ENCODE measurements at places on chromosomes 1 and 21. TPM values are rescaled to one million over a fixed set of nuclear protein-coding genes. Genes with fewer than 3 reads are reported as not detected.

- no peaks in the 10 kb centered on the region for H3K36me3 ChIP-seq
- no peak overlapping the region for H3K27ac ChIP-seq
- H3K4me3 ChIP-seq, result no peak overlapping the region
- DNase-seq, result no peak
- no peaks in the 10 kb centered on the region for H3K4me1 ChIP-seq
These were observed 27.0 kb downstream of the VCAM1 start for GRCh38 chr1:100746542-100746932.

DNA sequence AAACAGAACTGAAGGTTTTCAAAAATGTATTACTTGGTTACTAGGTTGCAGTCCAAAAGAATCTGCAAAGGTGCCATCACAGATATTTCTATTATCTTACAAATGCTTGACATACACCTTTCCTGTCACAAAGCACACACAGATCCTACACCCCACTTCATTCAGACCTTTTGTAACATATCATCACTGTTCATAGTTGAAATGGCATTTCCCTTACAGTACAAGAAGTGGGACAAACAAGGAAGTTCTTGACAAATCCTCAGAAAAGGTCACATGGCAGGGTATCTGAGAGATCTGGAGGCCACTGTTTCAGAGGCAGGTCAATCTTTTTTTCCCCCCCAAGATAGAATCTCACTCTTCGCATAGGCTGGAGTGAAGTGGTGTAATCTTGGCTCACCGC, 21.3 kb downstream of the TOR1AIP2 start:
- no peak overlapping the region for H3K4me3 ChIP-seq
- DNase-seq, result no peak
- H3K4me1 ChIP-seq, result no peaks in the 10 kb centered on the region
- H3K27ac ChIP-seq, result no peak overlapping the region
- no peaks in the 10 kb centered on the region for H3K27me3 ChIP-seq

DNA sequence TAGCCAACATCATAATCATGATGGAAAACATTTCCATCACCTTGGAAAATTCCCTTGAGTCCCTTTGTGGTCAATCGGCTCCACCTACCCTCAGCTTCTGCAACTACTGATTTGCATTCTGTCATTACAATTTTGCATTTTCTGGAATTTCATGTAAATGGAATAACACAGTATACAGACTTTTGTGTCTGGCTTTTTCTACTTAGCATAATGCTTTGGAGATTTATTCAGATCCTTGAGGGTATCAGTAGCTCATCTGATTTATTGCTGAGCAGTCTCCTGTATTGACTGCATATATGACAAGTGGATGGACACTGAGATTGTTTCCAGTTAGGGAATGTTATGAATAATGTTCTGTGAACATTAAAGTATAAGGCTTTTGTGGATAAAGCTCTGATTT, 358.3 kb downstream of the USP25 start:
- H3K27ac ChIP-seq, result no peak overlapping the region
- DNase-seq, result no peak
- peaks cover 11% of the 10 kb centered on the region for H3K4me1 ChIP-seq

The RGS18 gene
- total RNA-seq, result 0.71 TPM

The GBP2 gene
- 8.8 TPM for total RNA-seq

- DNase-seq, result no peak
- H3K4me3 ChIP-seq, result no peak overlapping the region
- H3K4me1 ChIP-seq, result peaks cover 63% of the 10 kb centered on the region
- no peak overlapping the region for H3K27ac ChIP-seq
These were observed 23.2 kb downstream of the HIVEP3 start for GRCh38 chr1:41895552-41895951.

GRCh38 chr1:6126521-6127067, 53.5 kb downstream of the CHD5 start:
- no peak overlapping the region for H3K4me3 ChIP-seq
- H3K27ac ChIP-seq, result no peak overlapping the region
- DNase-seq, result no peak
- H3K27me3 ChIP-seq, result peaks cover 46% of the 10 kb centered on the region
- H3K36me3 ChIP-seq, result no peaks in the 10 kb centered on the region
- H3K4me1 ChIP-seq, result peaks cover 9% of the 10 kb centered on the region

GRCh38 chr1:211764701-211765100, 65.9 kb downstream of the LPGAT1 start:
- DNase-seq, result no peak
- H3K36me3 ChIP-seq, result peaks cover 27% of the 10 kb centered on the region
- no peaks in the 10 kb centered on the region for H3K4me1 ChIP-seq
- no peaks in the 10 kb centered on the region for H3K27me3 ChIP-seq
- H3K4me3 ChIP-seq, result no peak overlapping the region

GRCh38 chr21:14817311-14817710, 247.5 kb downstream of the NRIP1 start:
- no peak overlapping the region for H3K27ac ChIP-seq
- no peak for DNase-seq
- H3K27me3 ChIP-seq, result no peaks in the 10 kb centered on the region
- no peaks in the 10 kb centered on the region for H3K36me3 ChIP-seq

DNA sequence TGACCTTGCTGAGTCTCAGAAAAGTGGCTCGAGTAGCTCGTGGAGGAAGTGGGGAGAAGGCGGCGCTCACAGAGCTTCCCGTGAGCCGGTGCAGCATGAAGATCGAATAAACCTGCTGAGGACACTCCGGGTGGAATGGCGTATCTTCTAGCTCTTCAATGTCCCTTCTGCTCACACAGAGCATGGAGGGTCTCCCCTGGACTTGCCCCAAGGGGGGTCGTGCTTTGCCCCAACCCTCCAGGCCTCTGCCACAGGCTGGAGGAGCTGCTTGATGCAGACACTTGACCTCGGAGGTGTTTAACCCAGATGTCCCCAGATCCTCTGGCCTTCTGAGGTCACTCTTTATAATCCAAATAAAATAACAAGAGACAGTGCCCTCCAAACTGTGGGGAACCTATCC, 2.2 kb upstream of the KRTAP10-12 start:
- DNase-seq, result no peak
- H3K4me1 ChIP-seq, result no peaks in the 10 kb centered on the region
- no peak overlapping the region for H3K4me3 ChIP-seq
- H3K27me3 ChIP-seq, result peaks cover 43% of the 10 kb centered on the region

DNA sequence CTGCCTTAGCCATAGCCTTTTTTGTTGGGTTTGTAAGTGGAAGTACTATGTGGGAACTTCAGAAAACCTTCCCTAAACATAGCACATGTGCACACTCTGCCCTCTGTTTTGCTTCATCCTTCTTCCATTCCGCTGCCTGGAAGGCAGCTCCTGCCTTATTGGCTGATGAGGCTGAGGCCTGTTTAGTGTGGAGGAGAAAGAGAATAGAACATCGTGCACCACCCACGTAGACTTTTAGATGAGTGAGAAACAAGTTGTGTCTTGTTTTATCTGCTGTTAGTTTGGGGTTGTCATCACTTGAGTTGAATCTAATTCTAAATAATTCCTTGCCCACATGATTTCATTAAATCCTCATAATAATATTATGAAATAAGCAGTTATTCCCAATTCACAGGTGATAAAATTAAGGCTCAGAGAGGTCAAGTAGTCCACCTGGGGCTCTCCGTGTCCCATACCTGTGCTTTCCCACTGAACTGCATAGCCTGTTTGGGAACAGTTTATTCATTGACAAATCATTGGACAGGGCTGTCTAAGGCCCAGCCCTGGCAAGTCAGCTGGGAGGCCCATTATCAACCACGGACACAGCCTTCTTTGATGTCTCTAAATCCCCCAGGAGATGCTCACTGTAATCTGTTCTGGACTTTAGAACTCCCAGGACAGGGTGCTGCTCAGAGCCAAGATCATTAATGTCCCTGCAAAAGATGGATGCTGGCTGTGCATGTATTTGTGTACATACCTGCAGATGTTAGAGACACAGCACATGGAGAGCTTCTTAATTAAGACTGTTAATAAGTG, 93.0 kb downstream of the ABCA4 start:
- H3K27ac ChIP-seq, result no peak overlapping the region
- no peaks in the 10 kb centered on the region for H3K27me3 ChIP-seq
- H3K4me1 ChIP-seq, result peaks cover 7% of the 10 kb centered on the region
- H3K36me3 ChIP-seq, result no peaks in the 10 kb centered on the region

- H3K4me1 ChIP-seq, result no peaks in the 10 kb centered on the region
- H3K27ac ChIP-seq, result no peak overlapping the region
- no peak for DNase-seq
- H3K36me3 ChIP-seq, result no peaks in the 10 kb centered on the region
These were observed 29.8 kb upstream of the NLRP3 start for GRCh38 chr1:247386217-247386616.

GRCh38 chr1:26164036-26164860, 4.5 kb downstream of the C1orf232 start:
- H3K36me3 ChIP-seq, result no peaks in the 10 kb centered on the region
- H3K27me3 ChIP-seq, result no peaks in the 10 kb centered on the region
- peaks cover 56% of the 10 kb centered on the region for H3K4me1 ChIP-seq
- DNase-seq, result peak; percentile 45
- H3K27ac ChIP-seq, result peak overlapping the region; percentile 67

The TNFAIP8L2 gene
- total RNA-seq, result 0.88 TPM
